Frontal cortex (tissue), 4 donors: ENCODE measurements at places on chromosomes 1 and 21.

- DNase-seq: no peak
These were observed 370.6 kb upstream of the NCAM2 start for GRCh38 chr21:20627594-20627993.

DNA sequence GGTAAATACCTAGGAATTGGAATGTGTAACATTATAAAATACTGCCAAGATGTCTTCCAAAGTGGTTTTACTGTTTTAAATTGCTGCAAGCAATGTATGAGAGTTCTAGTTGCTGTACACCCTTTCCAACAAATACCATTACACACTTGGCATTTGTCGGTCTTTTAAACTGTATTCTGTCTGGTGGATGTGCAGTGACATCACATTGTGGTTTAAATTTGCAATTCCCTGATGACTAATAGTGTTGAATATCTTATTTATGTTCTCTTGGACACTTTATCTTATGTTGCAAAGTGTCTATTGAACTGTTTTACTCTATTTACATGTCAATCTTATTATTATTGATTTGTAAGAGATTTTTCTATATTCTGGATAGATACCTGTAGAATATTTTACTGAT is 561.2 kb upstream of the B3GALT2 start:
- no peak for DNase-seq

- DNase-seq: no peak
These were observed 97.4 kb downstream of the SYF2 start for GRCh38 chr1:25134801-25135461.

DNA sequence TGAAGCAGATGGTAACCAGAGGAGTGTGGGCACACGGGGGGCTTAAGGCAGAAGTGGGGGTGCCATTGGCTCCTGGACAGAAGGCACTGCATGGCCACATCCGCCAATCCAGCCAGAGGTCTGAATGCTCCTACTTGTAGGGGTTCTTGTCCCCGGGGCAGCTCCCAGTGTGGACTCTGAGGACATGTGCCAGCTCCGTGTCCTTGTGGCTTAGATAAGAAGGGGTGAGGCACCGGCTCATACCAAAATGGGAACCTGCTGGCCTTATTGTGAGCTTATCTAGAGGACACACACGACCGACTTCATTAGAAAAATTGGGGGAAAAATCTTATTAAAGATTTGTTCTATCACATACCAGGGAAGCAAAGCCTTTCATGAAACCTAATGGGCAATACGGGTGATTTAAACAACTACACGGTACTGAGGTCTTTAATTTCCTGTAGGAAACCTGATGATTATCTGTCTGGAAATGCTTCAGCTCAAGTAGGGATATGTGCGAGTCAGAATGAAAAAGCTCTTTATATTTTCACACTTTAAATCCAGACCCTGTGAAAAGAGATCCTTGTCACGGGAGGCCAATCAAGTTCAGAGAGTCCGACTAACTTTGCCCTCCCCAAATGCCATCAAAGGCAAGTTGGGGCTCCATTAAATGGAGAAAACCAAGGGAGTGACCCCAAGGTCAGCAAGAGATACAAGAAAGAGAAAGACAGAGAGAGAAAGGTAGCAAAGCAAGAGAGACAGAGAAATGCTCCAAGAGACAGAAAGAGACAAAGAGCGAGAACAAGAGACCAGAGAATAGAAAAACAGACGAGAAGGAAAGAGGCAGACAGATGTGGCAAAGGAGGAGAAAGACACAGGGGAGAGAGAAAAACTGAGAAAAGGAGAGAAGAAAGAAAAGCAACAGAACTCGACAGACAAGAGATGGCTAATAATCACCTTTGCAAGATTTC is 14.1 kb upstream of the KCNN3 start:
- no peak for DNase-seq
